Brain (organoid and tissue), 16 donors: ENCODE measurements at places on chromosomes 2 and 18.
A peak's percentile ranks its signal among the peaks of the same experiment; 100 is the strongest.

DNA sequence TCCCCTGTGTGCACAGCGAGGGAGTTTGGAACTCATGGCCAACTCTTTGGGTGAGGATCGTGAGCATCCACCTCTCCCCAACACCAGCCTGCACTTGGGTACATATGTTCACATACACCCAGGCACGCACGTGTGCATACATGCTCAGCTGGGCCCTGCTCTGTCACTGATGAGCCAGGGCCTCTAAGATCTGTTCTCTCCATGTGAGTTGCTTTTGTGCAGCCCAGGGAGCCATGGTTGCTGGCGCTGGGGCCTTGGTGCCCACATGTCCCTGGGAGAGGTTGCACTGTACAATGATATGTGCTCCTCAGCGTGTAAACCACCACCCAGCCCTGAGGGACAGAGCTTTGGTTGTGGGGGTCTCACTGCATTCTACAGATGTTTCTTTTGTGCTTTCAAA, 44.1 kb downstream of the KLHL29 start:
- DNase-seq, result no peak

DNA sequence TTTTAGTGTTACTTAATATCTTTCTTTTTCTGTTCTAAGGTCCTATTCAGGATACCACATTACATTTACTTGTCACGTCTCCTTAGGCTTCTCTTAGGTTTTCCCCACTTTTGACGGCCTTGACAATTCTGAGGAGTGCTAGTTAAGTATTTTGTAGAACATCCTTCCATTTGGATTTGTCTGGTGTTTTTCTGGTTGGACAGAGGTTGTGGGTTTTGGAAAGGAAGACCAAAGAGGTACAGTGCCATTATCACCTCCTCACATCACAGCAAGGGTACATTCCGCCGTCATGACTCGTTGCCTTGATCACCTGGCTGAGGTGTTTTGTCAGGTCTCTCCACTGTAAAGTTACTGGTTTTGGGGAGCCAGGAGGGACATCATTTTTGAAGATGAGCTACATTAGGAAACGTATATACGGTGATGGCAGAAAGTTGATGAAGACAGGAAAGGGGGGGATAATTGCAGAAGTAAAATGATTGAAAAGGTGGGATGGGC, 88.4 kb upstream of the TMEM247 start:
- DNase-seq, result no peak

- DNase-seq, result no peak
Observed at GRCh38 chr2:24739354-24740025, 53.7 kb downstream of the PTRHD1 start.

DNA sequence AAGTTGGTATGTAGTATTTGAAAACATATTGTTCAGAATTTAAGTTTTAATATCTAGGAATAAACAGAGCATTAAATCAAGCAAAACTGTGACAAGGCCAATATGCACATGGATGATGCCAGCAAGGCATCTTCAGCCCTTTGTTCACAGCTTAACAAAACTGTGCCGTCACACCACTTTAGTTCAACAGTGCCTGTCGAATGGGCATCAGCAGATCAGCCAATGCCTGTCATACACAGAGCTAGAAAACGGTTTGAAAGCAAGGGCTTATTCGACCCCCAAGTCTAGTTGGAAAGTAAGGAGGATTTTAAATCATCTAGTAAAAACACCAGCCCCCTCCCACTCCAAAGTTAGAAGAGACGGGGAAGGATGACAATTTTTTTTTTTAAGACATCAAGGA, 16.7 kb downstream of the ZEB2 start:
- peak; percentile 64 for DNase-seq

GRCh38 chr2:7572450-7572849, 655.2 kb downstream of the RNF144A start:
- DNase-seq, result peak; percentile 71

GRCh38 chr2:134919341-134920210, 954 bp downstream of the CCNT2 start:
- peak; percentile 50 for DNase-seq

DNA sequence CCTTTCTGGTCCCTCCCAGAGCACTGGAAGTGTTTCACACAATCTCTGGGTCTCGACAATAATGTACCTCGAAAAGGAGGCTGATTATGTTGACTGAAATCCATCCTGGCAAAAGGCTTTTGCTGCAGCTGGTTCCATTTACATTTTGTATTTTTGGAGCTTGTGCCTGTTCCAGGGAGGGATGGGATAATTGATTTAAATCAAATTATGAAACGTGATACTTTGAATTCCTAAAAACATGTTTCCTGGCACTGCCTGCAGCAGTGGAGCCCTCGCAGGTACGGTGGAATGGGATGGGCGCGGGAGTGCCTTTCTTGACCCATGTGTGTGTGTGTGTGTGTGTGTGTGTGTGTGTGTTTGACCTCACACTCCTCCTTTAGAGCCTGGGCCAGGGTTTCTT, 455.5 kb upstream of the MEIS1 start:
- DNase-seq, result no peak

- DNase-seq, result peak; percentile 68
Observed at GRCh38 chr2:112481050-112481527, 867 bp upstream of the TTL start.

DNA sequence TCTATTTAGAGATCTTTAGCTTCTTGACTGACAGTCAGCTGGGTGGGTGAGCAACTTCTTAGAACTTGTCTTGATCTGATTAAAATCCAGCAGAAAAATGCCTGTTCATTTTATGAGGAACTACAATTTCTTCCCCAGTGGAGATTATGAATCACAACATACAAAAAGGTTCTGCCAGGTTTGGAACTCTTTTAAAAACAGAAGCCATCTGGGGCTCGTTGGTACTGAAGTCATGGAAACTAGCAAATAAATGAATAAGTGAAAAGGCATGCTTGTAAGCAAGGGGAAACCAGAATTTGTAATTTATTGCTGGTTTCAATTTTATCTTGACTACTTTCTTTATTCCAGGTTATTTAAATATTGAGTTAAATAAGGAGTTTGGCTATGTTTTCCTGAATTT, 767.4 kb downstream of the MBD2 start:
- DNase-seq, result peak; percentile 76

- DNase-seq, result no peak
Observed at GRCh38 chr2:115314119-115314518, 871.7 kb downstream of the DPP10 start.

GRCh38 chr2:85247610-85248009, 80.2 kb downstream of the TGOLN2 start:
- DNase-seq, result no peak

DNA sequence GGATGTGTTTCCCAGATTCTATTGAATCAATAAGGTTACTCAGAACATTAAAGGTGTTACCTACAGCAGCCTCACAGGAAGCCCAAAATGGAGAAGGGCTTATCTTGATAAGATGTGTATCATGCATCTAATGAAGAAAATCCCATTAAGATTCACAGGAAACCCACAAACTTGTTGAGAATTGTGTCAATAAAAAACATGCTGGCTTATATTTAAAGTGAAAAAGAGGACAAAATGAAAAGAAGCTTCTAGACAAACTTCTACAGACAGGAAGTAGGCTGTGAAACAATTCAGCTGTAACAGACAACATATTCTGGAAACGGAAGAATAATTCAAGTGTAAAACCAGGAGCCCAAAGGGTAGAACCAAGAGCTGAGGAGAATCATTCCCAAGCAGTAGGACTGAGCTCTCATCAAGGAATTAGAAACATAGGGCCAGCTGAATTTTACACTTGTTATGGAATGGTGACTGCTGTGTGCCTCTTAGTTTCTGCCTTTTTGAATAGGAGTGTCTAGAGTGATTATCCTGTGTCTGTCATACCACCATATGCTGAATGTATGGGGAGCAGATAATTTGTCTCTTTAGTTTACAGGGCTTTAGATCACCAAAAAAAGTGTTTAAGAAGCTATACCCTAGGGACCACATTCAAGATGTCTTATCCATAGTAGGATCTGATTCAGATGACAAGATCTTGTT, 9.6 kb downstream of the IMMT start:
- no peak for DNase-seq

DNA sequence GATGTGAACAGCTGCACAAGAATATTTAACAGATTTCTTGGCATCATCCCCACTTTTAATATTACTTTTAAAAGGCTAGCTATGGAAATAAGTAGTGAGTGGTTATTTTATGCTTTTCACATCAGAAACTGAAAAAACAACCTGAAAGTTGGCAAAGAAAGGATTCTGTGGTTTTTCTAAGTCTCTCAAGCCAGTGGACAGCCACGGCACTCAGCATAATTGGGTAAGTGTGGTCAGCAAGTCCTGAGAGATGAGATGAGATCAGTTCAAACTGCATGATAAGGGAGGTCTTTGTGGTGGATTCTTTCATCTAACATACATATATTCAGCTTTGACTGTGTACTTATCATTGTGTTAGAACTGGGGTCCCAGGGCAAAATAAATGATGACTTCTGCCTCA, 105.2 kb downstream of the LYPD6B start:
- no peak for DNase-seq

DNA sequence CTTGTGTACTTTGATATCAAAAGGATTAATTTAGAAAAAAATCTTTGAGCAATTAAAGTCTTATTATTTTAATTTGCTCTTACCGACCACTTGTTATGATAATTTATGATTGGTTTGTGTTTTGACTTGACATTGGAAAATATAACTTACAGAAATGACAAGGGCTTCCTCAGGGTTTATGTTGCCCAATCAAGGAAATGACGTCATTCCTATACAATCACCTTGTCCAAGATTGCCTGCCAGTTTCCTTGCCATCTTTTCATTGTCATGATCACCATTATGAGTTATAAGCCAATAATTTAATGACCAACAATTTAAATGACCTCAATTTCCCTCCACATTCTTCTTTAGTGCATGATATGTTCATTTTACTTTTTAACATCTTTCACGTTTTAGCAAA, 351.8 kb upstream of the TMEFF2 start:
- DNase-seq, result no peak

DNA sequence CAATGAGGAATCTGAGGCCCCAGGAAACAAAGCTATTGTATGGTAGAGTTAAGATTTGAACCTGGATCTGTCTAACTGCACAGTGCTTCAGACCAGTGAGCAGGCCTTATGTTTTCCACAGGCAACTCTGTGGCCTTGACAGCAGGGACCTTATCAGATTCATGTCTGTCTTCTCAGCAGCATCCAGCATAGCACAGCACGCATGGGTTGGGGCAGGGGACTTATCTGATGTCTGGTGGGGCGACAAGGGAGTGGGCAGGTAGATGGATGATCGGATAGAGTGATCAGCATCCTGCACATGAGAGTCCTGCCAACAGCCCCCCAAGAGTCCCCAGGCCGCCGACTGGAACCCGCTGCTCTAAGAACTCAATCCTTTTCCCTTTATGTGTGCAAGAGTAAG, 28.7 kb upstream of the KCNF1 start:
- peak; percentile 3 for DNase-seq

DNA sequence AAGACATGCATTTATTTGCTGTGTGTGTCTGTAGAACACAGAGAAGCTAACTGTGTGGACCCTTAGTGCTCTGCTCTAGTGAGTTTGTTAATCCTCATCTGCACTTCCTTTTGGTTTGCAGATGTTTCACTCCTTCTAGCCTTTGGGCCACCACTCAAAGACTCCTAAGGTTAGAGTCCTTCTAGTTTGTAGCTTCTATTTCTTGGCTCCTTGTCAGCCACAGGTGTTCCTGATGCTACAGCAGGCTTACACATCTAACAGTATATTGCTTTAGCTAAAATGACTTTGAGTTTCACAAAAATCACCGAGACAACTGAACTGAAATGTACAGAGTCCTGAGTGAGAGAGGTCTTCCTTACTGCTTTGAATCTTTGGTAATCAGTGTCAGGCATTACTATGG, 551.4 kb downstream of the NRXN1 start:
- DNase-seq, result no peak

DNA sequence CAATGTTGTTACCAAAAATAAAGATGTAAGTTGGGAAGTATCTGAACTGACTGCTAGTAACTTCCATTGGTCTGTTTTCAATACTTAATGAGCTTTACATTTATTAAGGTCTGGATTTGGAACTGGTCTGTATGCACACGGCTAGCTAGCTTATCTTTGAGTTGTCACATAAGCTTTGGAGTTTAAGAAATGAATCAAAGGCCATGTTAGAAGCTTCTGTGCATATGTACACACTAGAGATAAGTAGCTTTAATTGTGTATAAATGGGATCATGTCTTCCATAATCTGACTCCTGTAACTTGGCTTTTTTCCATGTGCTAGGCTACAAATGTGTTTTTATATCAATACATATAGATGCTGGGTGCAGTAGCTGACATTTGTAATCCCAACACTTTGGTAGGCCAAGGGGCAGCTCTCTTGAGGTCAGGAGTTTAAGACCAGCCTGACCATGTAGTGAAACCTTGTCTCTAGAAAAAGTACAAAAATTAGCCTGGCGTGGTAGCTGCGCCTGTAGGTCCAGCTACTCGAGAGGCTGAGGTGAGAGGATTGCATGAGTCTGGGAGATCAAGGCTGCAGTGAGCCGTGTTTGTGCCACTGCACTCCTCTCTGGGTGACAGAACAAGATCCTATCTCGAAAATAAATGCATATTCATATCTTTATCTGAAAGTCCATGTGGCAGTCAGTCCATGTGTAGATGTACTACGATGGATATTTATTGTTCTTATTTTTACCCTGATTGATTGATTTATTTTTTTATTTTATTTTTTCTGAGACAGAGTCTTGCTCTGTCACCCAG, 27.2 kb downstream of the ATIC start:
- DNase-seq, result no peak

DNA sequence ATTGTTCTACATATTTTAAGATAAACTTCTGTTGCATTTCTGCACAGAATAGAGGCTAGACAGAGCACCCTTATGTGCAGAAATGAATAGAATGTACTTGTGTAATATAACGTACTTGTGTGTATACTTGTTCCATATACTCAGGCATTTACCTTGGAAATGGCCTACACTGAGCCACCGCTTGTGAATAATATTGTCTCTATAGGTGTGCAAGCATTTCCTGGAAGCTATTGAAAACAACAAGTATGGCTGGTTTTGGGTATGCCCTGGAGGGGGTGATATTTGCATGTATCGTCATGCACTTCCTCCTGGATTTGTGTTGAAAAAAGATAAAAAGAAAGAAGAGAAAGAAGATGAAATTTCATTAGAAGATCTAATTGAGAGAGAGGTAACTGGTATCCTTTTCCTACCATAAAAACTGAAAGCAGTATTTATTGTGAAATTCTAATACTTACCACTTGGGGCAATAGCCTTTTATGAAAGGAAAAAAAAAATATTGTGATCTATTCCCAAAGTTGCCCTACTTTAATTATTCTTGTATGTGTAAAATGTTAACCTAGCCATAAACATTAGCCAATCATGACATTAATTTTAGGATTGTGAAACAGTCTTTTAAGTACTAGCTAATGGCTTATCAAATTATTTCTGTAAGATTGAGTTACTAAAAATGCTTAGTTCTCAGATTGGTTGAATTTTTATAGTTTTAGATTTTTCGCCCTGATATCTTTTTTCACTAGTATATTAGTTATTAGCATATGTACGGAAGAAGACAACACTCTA, 18.0 kb downstream of the ZC3H15 start:
- peak; percentile 44 for DNase-seq
